Mesothelial cell of epicardium (in vitro differentiated cells): ENCODE measurements at places on chromosomes 2 and 18.

GRCh38 chr2:100653449-100654035, 90.7 kb downstream of the PDCL3 start:
- no peak for DNase-seq

DNA sequence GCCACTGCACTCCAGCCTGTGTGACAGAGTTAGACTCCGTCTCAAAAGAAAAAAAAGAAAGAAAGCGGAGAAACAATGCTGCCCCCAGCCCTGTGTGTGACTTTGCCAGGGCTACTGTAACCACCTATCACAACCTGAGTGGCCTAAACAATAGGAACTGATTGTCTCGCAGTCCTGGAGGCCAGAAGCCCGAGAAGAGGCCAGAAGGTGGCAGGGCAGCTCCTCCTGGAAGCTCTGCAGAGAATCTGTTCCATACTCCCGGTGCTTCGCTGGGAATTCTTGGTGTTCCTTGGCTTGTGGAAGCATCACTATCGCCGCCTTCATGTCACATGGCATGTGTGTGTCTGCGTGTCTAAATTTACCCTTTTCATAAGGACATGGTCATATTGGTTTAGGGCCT, 14.4 kb upstream of the RAB17 start:
- DNase-seq = no peak

DNA sequence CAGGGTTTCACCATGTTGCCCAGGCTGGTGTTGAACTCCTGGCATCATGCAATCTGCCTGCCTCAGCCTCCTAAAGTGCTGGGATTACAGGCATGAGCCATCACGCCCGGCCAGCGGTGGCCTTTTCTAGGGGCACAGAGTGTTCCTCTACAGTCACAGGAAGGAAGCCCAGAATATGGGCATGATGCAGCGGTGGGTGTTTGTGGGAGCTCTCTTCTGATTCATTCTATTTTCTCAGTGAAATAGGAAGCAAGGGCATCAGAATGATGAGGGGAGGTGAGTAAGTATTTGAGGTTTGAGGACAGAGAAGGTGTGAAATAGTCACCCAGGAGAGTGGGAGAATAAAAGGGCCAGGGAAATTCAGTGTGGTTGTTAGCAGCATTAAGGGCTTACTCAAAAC, 70.3 kb upstream of the PSME4 start:
- DNase-seq = no peak

GRCh38 chr2:190837420-190837819, 43.2 kb upstream of the GLS start:
- no peak for DNase-seq

DNA sequence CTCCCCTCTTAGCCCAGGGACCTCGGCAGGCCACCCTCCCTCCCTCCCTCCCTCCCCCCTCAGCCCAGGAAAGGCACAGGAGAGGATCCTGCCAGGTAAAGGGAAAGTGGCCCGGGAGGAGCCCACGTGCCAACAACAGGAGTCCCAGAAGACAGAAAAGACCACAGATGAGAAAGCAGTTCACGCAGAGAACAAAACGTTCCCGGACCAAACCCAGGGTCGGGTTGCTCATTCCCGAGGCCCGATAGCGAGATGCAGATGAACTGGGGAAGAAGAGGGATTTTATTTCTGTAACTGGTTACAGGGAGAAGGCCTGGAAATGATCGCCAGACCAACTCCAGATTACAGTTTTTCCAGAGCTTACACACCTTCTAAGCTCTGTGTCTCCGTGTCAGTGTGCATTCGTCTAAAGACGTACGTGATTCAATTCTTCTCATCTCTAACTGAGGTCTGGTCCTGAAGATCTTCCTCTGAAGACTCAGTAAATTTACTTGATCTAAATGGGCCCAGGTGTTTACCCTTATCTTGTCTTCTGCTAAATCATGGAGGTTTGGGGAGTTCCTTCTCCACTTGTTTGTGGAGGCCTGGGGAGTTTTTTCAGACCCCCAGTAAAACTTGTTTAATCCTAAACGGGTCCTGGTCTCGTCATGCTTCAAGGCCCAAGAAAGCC, 807 bp upstream of the NEU4 start:
- no peak for DNase-seq

- no peak for DNase-seq
Observed at GRCh38 chr2:108629417-108629816, 89.9 kb upstream of the RANBP2 start.

DNA sequence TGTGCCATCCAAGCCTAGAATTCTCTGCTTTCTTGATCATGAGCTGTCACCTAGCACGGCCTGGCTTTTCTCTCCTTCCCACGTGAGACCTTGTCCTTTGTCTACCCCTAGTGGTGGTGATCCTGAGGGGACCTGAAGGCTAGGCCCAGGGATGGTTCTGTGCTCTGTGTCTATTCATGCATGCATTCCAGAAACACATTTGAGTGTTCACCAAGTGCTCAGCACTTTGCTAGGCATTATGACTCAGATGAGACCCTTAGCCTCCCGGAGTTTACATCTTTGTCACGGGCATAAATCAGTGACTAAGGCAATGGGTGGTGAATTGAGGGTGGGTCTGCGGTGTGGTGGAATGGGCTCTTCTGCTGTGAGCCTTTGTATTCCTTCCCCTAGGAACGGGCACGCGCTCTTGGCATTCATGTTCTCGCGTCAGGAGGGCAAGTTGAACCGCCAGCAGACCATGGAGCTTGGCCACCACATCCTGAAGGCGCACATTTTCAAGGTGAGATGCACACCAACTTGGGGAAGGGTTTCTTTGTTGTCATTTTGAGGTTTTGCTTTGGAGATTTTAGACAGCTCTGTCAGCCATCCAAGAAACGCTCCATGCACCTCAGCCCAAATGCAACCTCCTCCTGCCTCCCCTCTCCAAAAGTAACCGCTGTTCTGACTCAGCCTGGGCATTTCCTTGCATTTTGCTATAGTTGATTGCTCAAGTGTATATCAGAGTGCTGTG, 100.9 kb downstream of the WDSUB1 start:
- DNase-seq = no peak

DNA sequence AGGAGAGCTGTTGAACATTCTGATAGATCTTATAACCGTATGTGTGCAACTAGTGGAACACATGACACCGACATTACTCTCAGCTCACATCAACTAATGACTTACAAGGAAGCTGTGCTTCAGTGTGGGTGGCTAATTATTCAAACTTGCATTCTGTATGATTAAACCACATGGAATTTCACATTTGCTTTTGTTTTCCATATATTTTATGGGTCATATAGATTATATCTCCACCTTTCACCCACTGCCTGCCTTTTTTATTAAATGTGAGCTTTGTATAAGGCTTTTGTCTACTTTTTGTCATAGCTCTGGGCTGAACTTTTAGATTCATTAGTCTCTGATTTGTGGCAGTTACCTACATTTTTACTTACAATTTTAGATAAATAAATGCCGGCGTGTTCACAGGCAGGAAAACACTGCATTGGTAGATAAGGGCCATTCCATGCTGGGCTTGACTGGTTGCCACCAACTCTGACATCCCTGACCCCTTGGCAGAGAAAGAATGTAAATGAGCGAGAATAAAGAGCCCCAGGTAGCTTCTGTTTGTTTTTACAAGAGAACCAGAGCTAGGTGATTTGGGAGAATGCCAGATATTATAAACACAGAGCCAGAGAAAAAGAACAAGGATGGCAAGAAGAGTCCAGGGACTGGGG, 35.7 kb downstream of the LYPD6 start:
- no peak for DNase-seq

- no peak for DNase-seq
Observed at GRCh38 chr2:207119048-207119447, 46.7 kb downstream of the KLF7 start.

GRCh38 chr2:112229348-112229747, 25.5 kb downstream of the ZC3H8 start:
- no peak for DNase-seq

- DNase-seq = no peak
Observed at GRCh38 chr2:172938713-172939375, 136.8 kb upstream of the MAP3K20 start.

GRCh38 chr2:137638932-137639331, 325.3 kb upstream of the HNMT start:
- DNase-seq = no peak

DNA sequence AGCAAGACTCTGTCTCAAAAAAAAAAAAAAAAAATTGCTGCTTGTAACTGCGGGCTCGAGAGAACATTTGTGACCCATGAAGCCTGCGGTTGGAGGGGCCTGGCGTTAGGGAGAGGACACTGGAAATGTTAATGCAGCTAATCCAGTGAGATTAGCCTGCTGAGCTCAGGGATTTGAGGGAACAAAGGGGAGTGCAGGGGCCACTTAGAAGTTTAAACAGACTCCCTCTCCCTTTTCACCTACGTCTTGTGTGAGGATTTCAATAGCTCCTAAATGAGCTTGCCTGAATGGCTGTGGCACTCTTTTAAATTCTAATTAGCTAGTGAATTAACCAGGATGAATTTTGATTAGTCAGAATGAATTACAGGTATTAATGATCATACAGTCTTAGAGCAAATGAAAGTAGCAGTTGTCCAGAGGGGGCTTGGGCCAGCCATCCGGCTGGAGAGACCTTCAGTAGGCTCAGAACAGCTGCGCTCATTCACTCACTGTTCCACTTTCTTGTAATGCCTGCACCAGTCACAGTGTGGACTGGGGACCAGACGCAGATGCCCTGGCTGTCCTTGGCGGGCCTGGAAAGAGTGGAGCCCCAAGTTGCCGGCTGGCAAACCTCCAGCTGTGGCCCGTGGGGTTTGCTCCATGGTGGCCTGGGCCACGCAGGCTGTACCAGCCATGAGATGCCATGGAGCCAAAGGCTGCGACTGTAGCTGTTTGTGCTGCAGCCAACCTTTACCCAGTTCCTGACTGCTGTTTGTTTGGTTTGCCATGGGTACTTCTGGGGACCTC, 20.8 kb downstream of the LDLRAD4 start:
- peak; percentile 33 for DNase-seq

- no peak for DNase-seq
Observed at GRCh38 chr2:150156876-150157275, 330.6 kb downstream of the RND3 start.

DNA sequence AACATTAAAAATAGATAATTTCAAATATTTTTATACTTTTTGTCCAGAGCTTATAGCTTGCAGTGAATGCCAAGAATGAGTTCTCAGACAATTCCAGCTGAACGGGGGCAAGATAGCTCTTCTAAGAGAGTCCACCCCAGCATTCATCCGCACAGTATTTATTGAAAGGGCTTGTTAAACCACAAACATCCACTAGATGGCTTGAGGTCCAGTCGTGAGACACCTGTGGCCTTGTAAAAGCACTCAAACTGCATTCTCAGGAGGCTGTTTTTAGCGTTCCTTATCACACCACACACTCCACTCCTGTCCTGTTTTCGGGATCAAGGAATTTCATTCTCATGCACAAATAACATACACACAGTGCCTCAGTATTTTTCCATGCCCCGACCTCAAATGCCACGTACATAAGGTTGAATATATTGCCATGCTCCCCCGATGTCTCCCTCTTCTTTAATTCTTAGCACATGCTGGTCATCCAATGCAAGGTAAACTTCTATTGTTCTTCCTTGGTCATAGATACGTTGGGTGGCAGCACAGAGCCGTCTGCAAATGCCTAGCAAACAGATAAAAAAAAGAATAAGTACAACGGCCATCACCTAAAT, 47.4 kb downstream of the DNAJC10 start:
- no peak for DNase-seq

- DNase-seq = no peak
Observed at GRCh38 chr18:42429196-42429595, 474.2 kb downstream of the PIK3C3 start.

- DNase-seq = no peak
Observed at GRCh38 chr18:3874125-3874524, 424.2 kb downstream of the TGIF1 start.

DNA sequence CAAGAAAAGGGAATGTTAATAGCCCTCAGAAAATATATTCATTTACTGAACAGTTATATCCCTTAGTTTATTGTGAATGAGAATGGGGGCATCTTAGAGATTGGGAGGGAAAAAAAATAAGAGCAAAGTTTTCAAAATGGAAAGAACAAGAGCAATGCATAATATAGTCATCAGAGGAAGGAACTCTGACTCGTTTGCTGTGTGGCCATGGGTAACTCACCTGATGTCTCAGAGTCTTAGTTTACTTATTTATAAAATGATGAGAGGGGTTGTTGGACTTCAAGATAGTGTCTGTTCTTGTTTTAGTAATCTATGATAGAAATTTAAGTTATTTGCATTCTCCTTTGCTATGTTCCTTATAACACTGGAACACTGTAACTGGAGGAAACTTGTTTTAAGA, 70.7 kb downstream of the EML4 start:
- no peak for DNase-seq
